ENCODE measurements at places on chromosomes 11 and 22.

- DNase-seq: no peak
Measured at GRCh38 chr11:121763526-121763925, 310.8 kb upstream of the SORL1-AS1 start.

GRCh38 chr11:108093128-108093904, 28.1 kb upstream of the ACAT1 start:
- no peak for DNase-seq

DNA sequence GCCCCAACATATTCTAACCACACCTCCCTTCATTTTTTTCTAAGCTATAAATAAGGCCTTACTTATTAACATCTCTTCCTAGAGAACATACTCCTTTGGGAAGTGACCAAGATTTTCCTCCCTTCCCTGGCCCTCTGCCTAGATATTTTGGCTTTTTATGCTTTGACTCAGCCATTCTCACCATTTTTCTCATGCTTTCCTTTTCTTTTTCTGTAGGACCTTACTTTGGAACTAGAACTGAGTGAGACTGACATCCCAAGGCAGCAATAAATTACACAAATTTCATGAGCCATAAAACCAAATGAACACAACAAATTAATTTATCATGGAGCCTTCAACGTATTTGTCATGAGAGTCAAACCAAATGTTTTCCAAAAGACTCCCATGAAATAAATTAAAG, 142.7 kb upstream of the CTSC start:
- no peak for DNase-seq

DNA sequence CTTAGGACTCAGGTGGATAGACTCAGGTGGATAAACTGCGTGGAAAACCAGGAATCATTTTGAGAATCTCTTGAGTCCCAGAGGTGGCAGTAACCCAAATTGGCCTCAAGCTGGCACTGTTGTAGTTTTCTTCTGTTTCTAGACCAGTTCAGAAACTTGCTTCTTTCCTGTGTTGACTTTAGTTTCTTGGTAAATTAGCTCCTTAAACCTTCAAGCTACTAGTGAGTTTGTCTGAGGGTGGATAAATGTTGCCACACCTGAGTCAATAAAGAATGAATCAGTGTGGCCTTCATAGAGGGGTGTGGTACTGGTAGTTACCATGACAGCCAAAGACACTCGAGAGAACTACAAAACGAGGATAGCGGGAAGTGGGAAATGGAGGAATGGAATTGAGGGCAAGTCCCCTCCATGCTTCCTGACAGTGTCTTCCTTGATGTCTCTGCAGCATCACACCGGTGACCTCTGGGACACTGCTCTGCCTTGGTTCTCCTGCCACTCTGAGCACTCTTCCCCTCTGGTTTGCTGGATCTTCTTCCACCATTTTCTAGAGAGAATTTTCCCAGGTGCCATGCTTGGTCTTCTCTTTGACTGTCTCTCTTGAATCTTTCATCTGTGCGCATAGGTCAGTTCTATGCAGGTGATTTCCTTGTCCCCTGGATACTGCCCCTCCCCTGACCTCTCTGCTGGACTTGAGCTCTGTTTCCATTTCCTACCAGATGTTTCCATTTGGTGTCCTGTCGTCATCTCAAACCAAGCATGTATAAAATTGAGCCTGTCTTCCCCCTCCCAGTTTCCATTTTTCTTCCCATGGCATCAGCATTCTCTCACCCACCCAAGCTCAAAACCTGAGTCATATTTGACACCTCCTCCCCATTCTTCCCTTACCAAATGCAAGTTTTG, 7.2 kb downstream of the POLD4 start:
- DNase-seq: no peak

GRCh38 chr22:30002861-30003486, 77.3 kb upstream of the HORMAD2 start:
- DNase-seq: no peak

DNA sequence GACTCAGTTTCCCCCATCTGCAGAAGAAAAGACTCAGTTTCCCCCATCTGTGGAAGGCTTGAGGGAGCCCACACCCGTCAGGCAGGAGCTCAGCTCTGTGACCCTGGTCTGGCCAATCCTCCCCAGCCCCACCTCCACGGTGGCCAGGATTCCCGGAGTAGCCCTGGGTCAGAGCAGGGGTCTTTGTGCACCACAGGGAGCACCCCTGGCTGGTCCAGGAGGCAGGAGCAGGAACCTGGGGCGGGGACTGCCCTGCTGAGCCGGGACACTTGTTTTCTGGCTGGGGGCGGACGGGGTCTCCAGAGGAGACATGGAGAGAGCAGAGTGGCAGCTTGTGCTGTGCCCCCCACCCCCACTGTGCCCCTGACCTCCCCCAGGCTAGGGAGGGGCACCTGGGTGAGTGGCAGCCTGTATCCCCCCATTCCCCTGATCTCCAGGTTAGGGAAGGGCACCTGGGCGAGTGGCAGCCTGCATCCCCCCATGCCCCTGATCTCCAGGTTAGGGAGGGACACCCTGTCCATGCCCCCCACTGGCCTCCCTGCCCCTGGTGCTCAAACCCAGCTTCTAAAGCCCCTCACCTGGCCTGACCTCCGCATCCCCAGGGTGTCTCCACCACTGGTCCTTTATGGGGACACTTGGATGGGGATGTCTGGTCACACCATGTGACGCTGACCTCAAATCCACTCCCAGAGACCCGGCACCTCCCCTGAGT, 18.8 kb downstream of the IL17REL start:
- no peak for DNase-seq

DNA sequence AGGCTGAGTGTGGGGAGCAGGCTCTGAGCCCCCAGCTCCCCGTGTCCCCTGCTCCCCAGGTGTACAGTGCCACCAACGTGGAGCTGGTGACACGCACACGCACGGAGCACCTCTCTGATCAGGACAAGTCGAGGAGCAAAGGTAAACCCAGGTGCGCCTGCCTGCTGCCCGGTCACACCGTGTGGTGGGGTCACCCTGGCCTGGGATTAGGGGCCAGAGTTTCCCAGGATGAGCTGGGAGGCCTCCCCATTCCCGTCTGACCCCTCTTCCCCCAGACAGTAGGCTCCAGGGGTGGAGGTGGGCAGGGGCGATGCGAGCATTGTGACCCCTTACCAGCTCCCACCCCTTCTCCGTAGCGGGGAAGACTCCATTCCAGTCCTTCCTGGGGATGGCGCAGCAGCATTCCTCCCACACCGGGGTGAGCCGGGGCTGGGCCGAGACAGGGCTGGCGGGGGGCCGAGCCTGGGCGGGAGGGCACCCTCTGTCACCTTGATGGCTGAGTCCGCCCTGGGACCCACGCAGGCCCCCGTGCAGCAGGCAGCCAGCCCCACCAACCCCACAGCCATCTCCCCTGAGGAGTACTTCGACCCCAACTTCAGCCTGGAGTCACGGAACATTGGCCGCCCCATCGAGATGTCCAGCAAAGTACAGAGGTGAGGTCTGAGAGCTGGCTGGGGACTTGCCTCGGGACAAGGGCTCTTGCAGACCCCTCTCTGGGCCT, 3.7 kb upstream of the SSH3 start:
- DNase-seq: no peak

DNA sequence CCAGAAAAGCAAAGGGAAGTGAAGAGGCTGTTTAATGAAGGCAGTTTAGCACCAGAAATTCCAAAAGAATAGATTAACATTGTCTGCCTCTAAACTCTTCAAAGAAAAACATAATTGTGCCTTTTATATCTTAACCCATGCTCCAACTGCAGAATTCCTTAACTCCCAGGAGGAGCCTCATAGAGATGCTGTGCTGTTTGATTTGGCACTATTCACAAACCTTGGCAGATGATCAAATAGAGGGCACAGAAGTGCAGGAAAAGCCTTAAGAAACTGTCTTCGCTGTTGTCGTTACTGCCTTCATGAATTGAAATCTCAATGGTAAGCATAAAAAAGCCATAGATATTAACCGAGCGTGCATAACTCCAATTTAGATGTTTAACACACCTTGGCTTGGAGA, 124.1 kb upstream of the MPPED2 start:
- no peak for DNase-seq
